ENCODE measurements at places on chromosomes 7 and 10.

DNA sequence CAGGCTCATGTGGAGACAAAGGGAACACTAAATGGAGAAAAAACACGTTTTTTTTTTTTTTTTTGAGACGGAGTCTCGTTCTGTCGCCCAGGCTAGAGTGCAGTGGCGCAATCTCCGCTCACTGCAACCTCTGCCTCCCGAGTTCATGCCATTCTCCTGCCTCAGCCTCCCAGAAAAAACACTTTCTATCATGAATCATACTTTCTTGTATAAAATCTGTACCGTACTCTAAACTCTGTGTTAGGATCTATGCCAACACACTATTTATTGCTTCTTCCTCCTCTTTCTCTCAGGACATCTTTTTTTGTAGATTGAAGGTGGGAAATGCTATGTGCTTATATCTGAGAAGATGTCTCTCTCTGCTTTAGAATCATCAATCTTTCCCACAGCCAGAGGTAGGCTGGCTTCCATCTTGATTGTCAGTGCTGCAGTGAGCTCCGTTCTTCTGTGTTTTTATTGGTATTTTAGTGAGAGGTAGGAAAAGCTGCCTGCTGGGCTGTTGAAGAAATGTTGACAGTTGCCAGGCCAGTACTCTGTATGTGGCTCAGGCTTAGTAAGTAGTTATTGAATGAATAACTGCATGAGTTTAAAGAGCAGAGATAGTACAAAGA is 101.1 kb downstream of the GPR85 start:
- no peak for DNase-seq

- DNase-seq: no peak
These were observed 3.6 kb downstream of the PWWP2B start for GRCh38 chr10:132400547-132401151.

DNA sequence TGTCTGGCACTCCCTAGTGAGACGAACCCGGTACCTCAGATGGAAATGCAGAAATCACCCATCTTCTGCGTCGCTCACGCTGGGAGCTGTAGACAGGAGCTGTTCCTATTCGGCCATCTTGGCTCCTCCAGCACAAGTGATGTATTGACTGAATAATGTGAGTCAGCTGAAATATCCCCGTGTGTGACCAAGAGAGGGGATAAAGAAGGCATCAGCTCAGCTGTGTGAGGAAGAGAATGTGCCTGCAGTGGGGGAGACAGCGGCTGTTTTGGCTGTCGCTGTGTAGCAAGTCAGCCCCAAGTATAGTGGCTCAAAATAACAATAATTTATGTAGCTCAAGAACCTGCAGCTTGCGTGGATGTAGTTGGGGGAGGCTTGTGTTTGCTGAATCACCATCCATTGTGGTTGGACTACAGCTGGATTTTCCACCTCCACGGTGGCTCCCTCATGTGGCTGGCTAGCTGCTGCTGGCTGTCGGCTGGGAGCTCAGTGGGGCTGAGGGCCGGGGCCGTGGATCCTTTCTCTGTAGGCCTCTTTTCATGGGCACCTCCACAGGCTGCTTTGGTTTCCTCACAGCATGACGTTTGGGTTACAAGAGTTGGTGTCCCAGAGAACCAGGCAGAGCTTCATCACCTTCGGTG is 434.5 kb downstream of the CCSER2 start:
- no peak for DNase-seq

DNA sequence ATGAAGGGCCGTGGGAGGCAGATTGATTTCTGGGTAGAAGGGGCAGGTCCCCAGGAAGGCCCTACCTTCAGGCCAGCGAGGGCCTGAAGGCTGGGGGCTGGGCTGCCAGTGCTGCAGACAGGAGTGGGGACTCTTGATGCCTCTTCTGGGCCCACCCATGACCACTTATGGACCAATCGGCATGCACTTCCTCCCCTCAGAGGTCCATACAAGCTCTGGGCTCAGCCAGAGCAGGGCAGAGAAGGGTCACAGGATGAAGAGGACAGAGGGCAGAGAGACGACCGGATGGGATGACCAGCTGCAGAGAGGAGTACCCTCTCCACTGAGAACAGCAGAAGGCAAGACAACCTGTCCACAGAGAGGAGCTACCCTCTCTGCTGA is 120.1 kb downstream of the DYNC2I1 start:
- DNase-seq: no peak

DNA sequence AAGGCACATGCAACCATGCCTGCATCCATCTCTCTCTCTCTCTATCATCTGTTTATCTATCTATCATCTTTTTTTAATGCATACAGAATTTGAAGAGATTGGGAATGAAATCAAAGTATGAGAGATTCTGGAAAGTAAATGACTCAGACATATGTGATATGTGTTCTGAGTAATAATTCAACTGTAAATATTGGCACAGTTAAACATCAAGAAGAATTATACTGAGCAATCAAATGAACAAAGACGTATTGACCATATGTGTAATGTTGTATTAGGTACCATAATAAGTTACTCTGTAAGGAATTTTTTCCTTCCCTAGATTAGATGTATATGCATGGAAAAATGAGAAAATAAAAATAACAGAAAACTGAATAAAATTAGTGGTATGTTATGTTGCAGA is 108.3 kb downstream of the SUGCT start:
- DNase-seq: no peak

DNA sequence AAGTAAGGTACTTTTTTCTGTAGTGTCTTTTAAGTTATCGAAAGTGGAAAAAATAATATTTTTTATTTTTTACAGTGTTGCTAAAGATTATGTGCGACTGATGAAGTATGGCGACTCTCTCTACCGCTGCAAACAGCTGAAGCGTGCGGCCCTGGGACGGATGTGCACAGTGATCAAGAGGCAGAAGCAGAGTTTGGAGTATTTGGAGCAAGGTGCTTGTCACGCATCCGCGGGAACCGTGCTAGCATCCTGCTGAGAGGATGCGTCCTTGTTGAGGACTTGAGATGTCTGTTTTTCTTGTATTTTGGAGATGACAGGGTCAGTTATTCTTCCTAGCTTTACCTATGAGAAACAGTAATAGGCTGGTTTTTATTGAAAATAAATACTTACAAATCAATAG is 7.8 kb downstream of the GTPBP4 start:
- DNase-seq: no peak

DNA sequence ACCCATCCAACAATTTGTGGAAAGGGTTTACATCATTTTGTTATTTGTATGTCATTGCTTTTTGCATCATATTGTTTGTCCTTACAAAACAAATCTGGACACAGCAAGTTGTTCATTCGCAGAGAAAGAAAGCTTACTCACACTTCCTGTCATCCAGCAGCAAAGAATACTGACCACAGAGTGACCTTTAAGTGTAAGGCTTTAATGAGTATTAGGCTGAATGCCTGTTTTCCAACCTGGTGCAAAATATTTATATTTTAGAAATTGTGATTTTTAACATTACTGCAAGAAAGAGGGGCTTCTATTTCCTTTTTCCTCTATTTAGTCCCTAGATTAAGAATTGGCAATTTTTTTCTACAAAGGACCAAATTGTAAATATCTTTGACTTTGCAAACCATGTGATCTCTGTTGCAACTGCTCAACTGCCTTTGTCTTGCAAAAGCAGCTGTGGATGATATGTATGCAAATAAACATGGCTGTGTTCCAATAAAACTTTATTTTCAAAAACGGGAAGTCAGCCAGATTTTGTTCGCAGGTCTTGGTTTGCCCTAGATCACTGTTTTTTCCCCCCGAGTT is 27.8 kb upstream of the ITGB1 start:
- DNase-seq: no peak

DNA sequence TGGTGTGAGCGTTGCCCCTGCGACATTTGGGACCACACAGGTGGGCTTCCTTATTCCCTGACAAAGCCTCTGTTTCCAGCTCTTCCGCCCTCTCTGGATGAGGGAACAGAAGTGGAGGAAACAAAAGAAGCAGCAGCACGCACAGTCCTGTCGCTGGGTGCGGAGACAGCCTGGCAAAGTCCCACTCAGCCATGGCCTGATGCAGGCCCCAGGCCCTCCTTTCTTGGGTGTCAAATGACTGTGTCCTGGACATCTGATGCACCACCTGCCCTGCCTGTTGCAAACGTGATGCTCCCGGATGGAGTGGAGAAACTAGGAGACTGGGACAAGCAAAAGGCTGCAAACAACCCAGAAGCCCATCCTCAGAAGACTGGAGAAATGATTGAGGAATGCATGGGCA is 20.7 kb downstream of the ZMIZ2 start:
- DNase-seq: no peak
